ENCODE measurements at places on chromosomes 3 and 15. TPM values are rescaled to one million over a fixed set of nuclear protein-coding genes. Genes with fewer than 3 reads are reported as not detected.

CLDN16 gene
- total RNA-seq, result not detected

VGLL3 gene
- not detected for total RNA-seq

KBTBD13 gene
- not detected for total RNA-seq

CGNL1 gene
- not detected for total RNA-seq

TMEM212 gene
- not detected for total RNA-seq

CYP1A2 gene
- total RNA-seq, result not detected

PSTPIP1 gene
- total RNA-seq, result 169 TPM

TMEM40 gene
- total RNA-seq, result not detected

GOLGA8N gene
- total RNA-seq, result 6.9 TPM

RETNLB gene
- total RNA-seq, result not detected

ADGRG7 gene
- total RNA-seq, result not detected

DNA sequence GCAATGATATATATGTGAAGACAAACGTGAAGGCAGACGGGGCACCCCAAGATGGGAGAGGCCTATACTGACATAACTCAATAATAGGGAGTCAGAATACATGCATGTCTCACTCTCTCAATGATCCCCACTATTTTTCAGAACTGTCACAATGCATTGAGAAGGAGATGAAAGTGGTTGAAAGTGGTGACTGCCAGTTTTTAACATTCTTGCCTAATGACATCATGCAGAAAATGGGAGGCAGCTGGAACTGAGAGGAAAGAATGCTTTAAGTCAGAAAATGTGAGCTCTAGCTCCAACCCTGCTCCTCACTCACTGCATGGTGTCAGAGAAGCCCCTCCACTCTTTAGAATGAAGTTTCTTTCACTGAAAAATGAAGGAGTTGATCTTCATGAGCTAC lies 55.3 kb upstream of the P2RY1 start:
- no peak for DNase-seq
- no peak overlapping the region for H3K27ac ChIP-seq
- no peak overlapping the region for H3K4me3 ChIP-seq
- no peaks in the 10 kb centered on the region for H3K36me3 ChIP-seq

GRCh38 chr3:181626036-181626435 lies 85.7 kb upstream of the SOX2 start:
- no peaks in the 10 kb centered on the region for H3K4me1 ChIP-seq
- H3K27ac ChIP-seq, result no peak overlapping the region

DNA sequence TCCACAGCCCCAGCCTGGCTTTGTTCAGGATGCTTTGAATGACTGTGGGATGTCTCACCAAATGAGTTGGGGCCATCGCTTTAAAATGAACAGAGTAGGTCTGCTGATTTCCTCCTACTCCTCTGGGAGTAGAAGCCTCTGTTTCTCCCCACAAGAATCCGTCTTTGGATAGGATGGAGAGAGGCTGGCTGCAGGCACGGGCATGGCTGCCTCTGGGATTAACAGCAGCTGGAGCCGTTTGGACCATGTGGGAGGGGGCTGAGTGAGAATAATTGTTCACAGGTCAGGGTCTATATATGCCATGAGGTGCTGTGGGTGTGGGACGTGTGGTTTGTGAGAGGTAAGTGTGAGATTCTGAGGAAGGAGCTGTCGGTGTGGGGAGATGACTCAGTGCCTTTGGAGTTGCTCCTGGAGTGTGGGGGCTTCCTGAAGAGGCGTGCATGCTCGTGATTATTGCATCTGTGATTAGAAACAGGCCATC lies 48.0 kb upstream of the APEH start:
- DNase-seq, result no peak
- peaks cover 11% of the 10 kb centered on the region for H3K4me1 ChIP-seq
- no peak overlapping the region for H3K4me3 ChIP-seq

DNA sequence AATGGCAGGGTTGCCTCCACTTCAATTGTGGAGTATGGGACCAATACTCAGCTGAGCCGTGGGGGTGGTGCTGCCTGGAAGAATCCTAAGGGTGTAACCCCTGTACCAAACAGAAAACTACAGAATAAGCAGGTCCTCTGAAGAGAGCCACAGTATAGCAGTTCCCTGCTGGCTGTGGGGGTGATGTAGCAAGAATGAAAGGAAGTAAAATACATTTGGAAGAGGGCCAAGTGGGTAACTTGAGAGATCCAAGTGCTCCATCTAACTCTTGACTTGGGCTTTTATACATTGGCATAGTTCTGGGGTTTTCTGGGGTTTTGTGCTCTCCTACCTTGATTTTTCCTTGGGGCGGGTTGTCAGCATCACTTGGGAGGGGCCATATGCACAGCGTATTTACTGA lies 341.4 kb downstream of the OTOL1 start:
- H3K36me3 ChIP-seq, result no peaks in the 10 kb centered on the region
- no peak overlapping the region for H3K27ac ChIP-seq
- H3K27me3 ChIP-seq, result no peaks in the 10 kb centered on the region
- DNase-seq, result no peak

GRCh38 chr3:136546720-136547119 lies 205.5 kb downstream of the STAG1 start:
- DNase-seq, result no peak
- H3K4me1 ChIP-seq, result peaks cover 8% of the 10 kb centered on the region
- H3K36me3 ChIP-seq, result peaks cover 19% of the 10 kb centered on the region
- no peaks in the 10 kb centered on the region for H3K27me3 ChIP-seq
- no peak overlapping the region for H3K27ac ChIP-seq

- no peak for DNase-seq
- H3K4me1 ChIP-seq, result peaks cover 31% of the 10 kb centered on the region
- peak overlapping the region; percentile 95 for H3K4me3 ChIP-seq
- peak overlapping the region; percentile 77 for H3K27ac ChIP-seq
- H3K27me3 ChIP-seq, result peaks cover 37% of the 10 kb centered on the region
- peaks cover 15% of the 10 kb centered on the region for H3K36me3 ChIP-seq
Observed at GRCh38 chr15:59371458-59372351, 966 bp downstream of the MYO1E start.

DNA sequence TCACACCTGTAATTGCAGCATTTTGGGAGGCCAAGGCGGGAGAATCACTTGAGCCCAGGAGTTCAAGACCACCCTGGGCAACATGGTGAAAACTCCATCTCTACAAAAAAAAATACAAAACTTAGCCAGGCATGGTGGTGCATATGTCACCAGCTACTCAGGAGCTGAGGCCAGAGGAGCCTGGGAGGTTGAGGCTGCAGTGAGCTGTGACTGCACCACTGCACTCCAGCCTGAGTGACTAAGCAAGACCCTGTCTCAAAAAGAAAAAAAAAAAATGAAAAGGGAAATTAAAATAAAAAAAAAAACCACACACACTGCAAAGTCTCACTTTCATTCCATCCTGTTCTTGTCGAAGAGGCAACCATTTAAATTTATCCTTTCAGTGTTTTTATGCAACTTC lies 100.8 kb upstream of the PIAS1 start:
- H3K27me3 ChIP-seq, result peaks cover 2% of the 10 kb centered on the region
- H3K36me3 ChIP-seq, result no peaks in the 10 kb centered on the region

DNA sequence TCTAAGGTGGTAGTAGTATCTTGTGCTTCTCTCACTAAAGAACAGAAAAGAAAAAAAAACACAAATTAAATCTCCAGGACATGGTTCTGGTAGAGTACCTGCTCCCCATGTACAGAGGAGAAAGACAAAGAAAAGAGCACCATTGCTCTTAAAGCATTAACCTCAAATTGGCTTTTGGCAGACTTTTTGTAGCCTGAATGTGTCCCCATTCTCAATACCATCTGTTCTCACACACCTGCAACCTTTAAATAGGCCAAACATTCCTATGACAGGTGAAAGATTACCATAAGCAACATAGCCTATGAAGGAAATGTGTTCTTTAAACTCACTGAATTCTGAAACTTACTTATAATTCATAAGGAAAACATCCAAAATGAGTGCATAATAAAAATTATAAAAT lies 68.0 kb downstream of the TIPARP start:
- no peak for DNase-seq
- no peak overlapping the region for H3K27ac ChIP-seq
- H3K27me3 ChIP-seq, result no peaks in the 10 kb centered on the region
- no peak overlapping the region for H3K4me3 ChIP-seq

DNA sequence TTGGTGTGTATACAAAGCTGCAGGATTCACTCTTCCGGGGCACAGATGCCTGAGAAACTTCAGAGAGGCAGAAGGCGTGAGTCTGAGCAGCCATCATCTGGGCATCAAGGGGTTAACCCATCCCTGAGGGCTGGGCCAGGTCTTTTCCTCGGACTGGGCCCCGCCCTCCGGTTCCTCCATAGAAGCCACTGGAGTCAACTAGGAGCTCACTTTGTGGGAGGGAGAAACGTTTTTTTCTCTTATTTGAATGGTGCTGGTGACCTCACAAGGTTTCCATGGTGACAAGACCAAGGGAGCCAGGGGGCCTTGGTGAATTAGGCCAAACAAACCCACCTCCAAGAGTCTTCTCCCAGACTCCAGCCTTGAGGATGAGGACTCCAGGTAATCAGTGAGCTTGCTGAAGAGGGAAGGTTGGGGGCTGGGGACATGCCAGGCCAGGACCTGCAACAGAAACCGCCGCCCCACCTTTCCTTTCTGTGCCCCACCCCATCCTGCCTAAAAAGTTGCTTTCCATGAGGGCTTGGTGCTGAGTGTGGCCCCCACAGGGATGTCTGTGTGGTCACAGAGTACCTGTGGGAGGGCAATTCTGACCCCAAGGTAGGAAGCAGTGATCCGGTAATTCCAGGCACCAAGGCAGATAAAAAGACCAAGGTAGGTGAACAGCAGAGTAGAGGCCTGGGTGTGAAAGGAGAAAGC lies 14.8 kb upstream of the INSYN1 start:
- DNase-seq, result no peak
- no peaks in the 10 kb centered on the region for H3K36me3 ChIP-seq
- no peak overlapping the region for H3K27ac ChIP-seq
- H3K4me3 ChIP-seq, result no peak overlapping the region
- no peaks in the 10 kb centered on the region for H3K4me1 ChIP-seq
- H3K27me3 ChIP-seq, result peaks cover 19% of the 10 kb centered on the region

DNA sequence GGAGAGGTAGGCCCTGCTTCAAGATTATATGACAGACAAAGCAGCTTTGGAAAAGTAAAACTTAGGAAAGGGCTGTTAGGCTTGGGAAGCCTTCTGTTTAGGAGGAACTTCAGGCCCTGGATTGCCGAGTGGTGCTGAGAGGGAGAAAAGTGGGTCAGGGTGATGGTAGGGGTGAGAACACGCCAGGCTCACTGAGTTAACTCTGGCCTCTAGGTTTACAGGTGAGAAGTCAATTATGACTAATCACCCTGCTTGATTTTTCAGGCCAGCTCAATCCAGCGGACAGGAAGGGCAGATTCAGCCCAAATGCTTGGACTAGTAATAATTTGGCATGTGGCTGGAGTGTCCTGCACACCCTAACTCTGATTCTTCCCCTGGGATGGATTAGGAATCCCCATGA lies 365.1 kb upstream of the LMCD1 start:
- no peak overlapping the region for H3K4me3 ChIP-seq
- H3K27me3 ChIP-seq, result no peaks in the 10 kb centered on the region
- H3K4me1 ChIP-seq, result no peaks in the 10 kb centered on the region
- H3K27ac ChIP-seq, result no peak overlapping the region
- DNase-seq, result no peak

- no peak overlapping the region for H3K27ac ChIP-seq
- H3K4me1 ChIP-seq, result no peaks in the 10 kb centered on the region
- H3K36me3 ChIP-seq, result no peaks in the 10 kb centered on the region
Observed at GRCh38 chr3:151625086-151625485, 108.6 kb upstream of the AADACL2 start.

DNA sequence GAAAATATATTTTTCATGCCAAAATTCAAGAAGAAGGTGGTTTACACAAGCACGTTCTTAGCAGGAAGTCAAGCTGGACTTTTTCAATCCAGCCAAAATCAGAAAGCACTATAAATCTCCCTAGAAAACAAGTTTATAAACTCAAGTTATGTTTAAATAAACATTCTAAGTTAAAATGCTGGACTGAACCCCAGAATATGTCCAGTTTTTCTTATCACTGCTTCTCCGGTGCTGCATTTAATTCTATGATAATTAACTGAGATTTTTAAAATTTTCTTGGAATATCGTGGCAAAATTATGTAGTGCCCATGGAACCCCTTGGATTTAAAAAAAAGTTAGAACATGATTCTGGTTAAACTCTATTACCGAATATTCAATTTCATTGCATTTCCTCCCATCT lies 218.2 kb upstream of the MDFIC2 start:
- H3K36me3 ChIP-seq, result no peaks in the 10 kb centered on the region
- H3K4me3 ChIP-seq, result no peak overlapping the region
- H3K27ac ChIP-seq, result no peak overlapping the region
- H3K4me1 ChIP-seq, result no peaks in the 10 kb centered on the region
- no peak for DNase-seq
- H3K27me3 ChIP-seq, result peaks cover 23% of the 10 kb centered on the region

DNA sequence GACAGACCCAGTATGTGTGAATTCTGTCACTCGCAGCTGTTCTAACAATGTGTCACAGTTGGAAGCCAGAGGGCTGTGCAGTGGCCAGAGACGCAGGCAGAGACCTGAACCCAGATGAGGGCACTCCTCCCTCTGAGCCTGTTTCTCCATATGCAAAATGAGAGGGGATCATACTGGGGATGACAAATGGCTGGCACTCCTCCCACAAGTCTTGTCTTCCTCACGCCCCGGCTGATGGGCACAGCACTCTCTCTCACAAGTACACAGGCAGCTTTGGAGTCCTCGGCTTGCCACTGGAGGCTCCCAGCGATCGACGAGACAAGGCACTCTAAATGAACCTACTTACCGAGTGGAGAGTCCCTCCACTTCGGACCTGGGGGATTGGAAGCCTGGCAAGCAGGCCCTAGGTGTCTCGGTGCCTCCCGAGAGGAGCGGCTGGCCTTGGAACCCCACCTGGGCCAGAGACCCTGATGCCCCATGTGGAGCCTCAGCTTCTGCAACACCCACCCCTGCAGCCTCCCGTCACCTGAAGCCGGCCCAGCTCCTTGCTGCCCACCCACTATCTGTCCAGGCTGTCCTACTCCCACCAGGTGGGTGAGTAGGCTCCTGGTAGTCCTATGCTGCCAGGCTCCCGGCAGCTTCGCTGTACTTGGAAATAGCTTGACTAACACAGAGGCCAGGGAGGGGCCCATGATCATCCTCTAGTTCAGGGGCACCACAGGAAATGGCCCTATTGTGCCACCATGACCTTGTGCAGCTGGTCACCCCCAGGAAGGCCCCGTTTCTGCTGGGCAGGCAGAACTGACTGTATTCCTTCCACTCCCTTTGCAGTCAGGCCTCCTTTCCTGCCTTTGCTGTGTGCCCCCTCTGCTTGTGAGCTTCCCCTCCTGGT lies 65.0 kb upstream of the IQSEC1 start:
- no peak for DNase-seq
- no peaks in the 10 kb centered on the region for H3K4me1 ChIP-seq
- H3K27ac ChIP-seq, result no peak overlapping the region

DNA sequence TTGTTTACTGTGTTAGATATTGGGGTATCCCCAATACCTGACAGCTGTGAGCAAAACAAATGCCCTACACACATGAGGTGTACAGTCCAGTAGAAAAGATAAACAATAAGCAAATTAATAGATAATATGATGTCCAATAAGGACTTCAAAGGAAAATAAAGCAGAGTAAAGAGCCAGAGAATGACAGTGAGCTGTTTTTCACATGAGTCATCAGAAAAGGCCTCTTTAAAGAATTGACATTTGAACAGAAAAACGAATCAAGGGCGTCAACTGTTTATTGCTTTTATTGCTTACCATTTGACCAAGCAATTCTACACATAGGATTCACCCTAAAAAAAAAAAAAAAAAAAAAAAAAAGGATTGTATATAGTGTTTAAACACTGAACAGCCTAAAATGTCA lies 96.6 kb upstream of the FLNB start:
- H3K4me3 ChIP-seq, result no peak overlapping the region
- no peak for DNase-seq
- H3K4me1 ChIP-seq, result no peaks in the 10 kb centered on the region
- H3K27me3 ChIP-seq, result no peaks in the 10 kb centered on the region
- H3K36me3 ChIP-seq, result peaks cover 30% of the 10 kb centered on the region
- H3K27ac ChIP-seq, result no peak overlapping the region
